ENCODE measurements at places on chromosomes 7 and 10. TPM values are rescaled to one million over a fixed set of nuclear protein-coding genes. Genes with fewer than 3 reads are reported as not detected.

GIMAP5 gene
- not detected for total RNA-seq

RALA gene
- 19.5 TPM for total RNA-seq

HMX3 gene
- total RNA-seq, result not detected

FEZF1 gene
- total RNA-seq, result not detected

CHST3 gene
- 23.5 TPM for total RNA-seq

NKX1-2 gene
- total RNA-seq, result not detected
